ENCODE measurements at places on chromosomes 1 and 21. TPM values are rescaled to one million over a fixed set of nuclear protein-coding genes. Genes with fewer than 3 reads are reported as not detected.

Gene SLFNL1
- 0.24 TPM for total RNA-seq

Gene TSPAN1
- 0.18 TPM for total RNA-seq

Gene KCNA2
- 0.08 TPM for total RNA-seq

Gene GPR61
- total RNA-seq: 0.38 TPM

Gene CD160
- total RNA-seq: not detected

Gene LRRC71
- total RNA-seq: not detected

Gene RASAL2
- 0.61 TPM for total RNA-seq

Gene CACHD1
- 0.05 TPM for total RNA-seq

Gene CD1B
- total RNA-seq: not detected

Gene UBQLN4
- 31.9 TPM for total RNA-seq

Gene KLF18
- not detected for total RNA-seq

DNA sequence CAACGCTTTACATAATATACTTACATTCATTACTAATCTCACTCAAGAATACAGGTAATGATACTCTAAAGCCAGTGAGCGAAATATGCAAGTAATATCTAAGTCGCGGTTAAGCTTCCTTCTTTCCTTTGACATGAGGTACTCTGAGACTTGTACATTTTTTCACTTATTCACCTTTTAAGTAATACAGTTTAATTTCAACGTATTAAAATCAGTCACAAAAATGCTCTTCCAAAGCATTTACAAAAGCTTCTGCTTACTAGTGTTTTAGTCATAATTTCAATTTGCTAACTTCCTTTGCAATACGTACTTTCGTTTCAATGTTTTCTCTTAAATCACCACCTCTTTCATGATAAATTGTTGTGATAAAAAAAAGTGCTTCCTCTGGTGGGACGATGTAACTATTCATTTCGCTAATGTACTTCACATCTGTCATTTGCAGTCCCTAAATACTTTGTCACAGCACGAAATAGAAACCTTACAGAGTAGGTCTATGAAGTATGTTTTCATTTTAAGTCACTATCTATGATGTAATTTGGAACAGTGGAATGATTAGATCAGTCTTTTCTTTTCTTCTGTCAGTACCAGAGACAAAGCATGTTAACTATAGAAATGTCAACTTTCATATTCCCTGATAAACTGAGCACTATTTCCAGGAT, 34.0 kb upstream of the ADGRL4 start:
- peak overlapping the region; percentile 45 for H3K4me3 ChIP-seq
- H3K36me3 ChIP-seq: no peaks in the 10 kb centered on the region
- no peaks in the 10 kb centered on the region for H3K27me3 ChIP-seq
- peaks cover 8% of the 10 kb centered on the region for H3K4me1 ChIP-seq

GRCh38 chr1:246131095-246131494, 376.0 kb downstream of the SMYD3 start:
- no peak overlapping the region for H3K4me3 ChIP-seq
- no peaks in the 10 kb centered on the region for H3K4me1 ChIP-seq
- DNase-seq: no peak
- no peaks in the 10 kb centered on the region for H3K27me3 ChIP-seq
- H3K27ac ChIP-seq: no peak overlapping the region

DNA sequence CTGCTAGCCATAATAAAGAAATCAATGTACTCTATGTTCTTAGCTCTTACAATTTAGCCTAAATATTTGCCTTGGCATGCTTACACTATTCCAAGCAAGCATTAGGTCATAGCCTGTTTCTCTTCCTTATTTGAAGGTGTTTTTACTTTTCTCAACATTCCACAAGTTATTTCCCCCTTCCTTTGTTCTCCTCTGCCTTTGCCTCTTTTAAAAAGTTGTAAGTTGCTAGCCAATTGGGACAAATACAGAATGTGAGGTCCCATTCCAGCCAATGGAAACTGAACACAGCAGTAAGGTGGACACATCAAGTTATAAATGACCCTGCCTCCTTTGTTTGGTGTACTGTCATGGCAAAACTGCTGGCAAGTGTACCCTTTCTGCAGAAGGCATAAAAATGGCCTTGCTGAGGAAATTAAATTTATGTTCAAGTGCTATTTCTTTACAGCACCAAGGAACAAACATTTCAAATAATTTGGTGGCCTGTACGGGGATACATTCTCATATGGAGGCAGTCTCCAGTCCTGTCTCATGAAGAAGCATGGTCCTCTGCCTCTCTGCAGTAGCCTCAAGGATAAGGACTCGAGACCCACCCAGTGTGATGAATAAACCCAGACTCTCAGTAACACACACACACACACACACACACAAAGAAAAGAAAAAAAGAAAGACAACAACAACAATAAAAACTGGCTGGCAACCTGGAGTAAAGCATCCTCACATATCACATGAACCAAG, 28.8 kb upstream of the FMO1 start:
- H3K4me1 ChIP-seq: no peaks in the 10 kb centered on the region
- H3K27me3 ChIP-seq: no peaks in the 10 kb centered on the region

GRCh38 chr1:170239445-170239844, 93.7 kb downstream of the NTMT2 start:
- no peak overlapping the region for H3K4me3 ChIP-seq
- DNase-seq: no peak
- H3K27me3 ChIP-seq: no peaks in the 10 kb centered on the region
- H3K36me3 ChIP-seq: no peaks in the 10 kb centered on the region
- H3K27ac ChIP-seq: no peak overlapping the region
- H3K4me1 ChIP-seq: peaks cover 10% of the 10 kb centered on the region

DNA sequence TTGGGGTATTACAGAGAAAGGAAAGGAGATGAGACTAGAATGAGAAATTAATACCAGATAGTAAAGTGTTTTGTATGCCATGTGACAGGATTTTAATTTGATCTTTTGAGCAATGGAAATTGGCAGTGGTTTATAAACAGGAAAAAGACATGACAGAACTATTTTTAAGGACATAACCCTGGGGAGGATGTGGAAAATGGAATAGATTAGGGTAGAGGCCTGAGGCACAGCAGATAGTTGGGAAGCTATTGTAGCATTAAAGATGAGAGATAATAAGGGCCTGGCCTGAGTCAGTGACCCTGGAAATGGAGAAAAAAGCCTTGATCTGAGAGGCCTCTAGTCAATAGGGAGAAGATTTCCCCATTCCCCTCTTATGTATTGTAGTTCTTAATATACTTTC, 22.1 kb upstream of the KCNA3 start:
- no peak for DNase-seq
- no peaks in the 10 kb centered on the region for H3K4me1 ChIP-seq
- no peaks in the 10 kb centered on the region for H3K36me3 ChIP-seq

GRCh38 chr1:54608566-54609230, 14.6 kb downstream of the FAM151A start:
- H3K27ac ChIP-seq: no peak overlapping the region
- H3K36me3 ChIP-seq: no peaks in the 10 kb centered on the region
- no peak overlapping the region for H3K4me3 ChIP-seq
- H3K4me1 ChIP-seq: peaks cover under 1% of the 10 kb centered on the region
- H3K27me3 ChIP-seq: no peaks in the 10 kb centered on the region

- no peaks in the 10 kb centered on the region for H3K4me1 ChIP-seq
- no peaks in the 10 kb centered on the region for H3K27me3 ChIP-seq
- no peak for DNase-seq
- H3K36me3 ChIP-seq: no peaks in the 10 kb centered on the region
Observed at GRCh38 chr1:18723701-18724411, 93.2 kb downstream of the PAX7 start.

DNA sequence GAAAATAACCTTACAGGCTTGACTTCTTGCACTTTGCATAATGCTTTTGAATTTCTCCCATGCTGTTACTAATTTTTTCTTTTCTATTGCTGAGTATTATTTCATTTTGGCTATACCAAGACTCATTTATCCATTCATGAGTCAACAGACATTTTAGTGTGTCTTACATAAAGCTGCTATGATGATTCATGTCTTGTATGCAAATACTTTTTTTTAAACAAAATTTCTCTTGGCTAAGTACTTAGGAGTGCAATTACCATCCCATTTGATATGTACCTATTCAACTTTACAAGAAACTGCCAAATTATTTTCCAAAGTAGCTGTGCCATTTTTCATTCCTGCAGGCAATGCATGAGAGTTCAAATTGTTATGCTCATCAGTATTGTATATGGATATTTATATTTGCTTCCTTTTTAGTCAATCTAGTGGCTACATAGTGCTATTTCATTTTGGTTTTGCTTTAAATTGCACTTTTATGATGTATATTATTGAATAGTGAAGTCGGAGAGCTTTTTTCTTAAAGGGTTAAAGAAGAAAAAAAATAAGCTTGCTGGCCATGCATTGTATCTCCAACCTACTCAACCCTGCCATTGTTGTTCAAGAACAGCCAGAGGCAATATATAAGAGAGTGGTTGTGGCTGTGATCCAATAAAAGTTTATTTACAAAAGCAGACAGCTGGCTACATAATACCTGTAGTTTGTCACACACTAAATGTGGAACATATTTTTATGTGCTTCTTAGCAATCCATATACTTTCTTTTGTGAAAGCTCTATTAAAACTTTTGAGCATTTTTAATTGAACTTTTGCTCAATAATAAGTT, 862.8 kb downstream of the KCNT2 start:
- no peak for DNase-seq
- H3K4me1 ChIP-seq: no peaks in the 10 kb centered on the region
- no peaks in the 10 kb centered on the region for H3K27me3 ChIP-seq
- no peaks in the 10 kb centered on the region for H3K36me3 ChIP-seq

GRCh38 chr1:93537924-93538323, 90.0 kb downstream of the FNBP1L start:
- DNase-seq: no peak
- H3K4me3 ChIP-seq: no peak overlapping the region
- H3K27ac ChIP-seq: no peak overlapping the region
- H3K36me3 ChIP-seq: no peaks in the 10 kb centered on the region

- peaks cover 2% of the 10 kb centered on the region for H3K27me3 ChIP-seq
- no peak overlapping the region for H3K27ac ChIP-seq
- no peaks in the 10 kb centered on the region for H3K36me3 ChIP-seq
- no peaks in the 10 kb centered on the region for H3K4me1 ChIP-seq
- no peak for DNase-seq
Observed at GRCh38 chr1:22257290-22258275, 114.7 kb upstream of the WNT4 start.

- DNase-seq: no peak
- H3K27me3 ChIP-seq: no peaks in the 10 kb centered on the region
- H3K36me3 ChIP-seq: no peaks in the 10 kb centered on the region
- H3K4me3 ChIP-seq: no peak overlapping the region
Observed at GRCh38 chr1:218985424-218985984, 188.2 kb upstream of the LYPLAL1 start.

GRCh38 chr1:233671286-233671685, 57.4 kb downstream of the KCNK1 start:
- no peak for DNase-seq
- H3K4me3 ChIP-seq: no peak overlapping the region
- peaks cover 9% of the 10 kb centered on the region for H3K36me3 ChIP-seq

GRCh38 chr1:213560226-213560625, 427.5 kb upstream of the PROX1 start:
- H3K36me3 ChIP-seq: no peaks in the 10 kb centered on the region
- DNase-seq: no peak
- H3K4me3 ChIP-seq: no peak overlapping the region
- H3K27me3 ChIP-seq: no peaks in the 10 kb centered on the region
- no peaks in the 10 kb centered on the region for H3K4me1 ChIP-seq

GRCh38 chr1:222627232-222627631, 9.3 kb downstream of the MIA3 start:
- DNase-seq: no peak
- H3K27me3 ChIP-seq: no peaks in the 10 kb centered on the region
- H3K4me1 ChIP-seq: no peaks in the 10 kb centered on the region
- no peak overlapping the region for H3K27ac ChIP-seq
- H3K4me3 ChIP-seq: no peak overlapping the region
- no peaks in the 10 kb centered on the region for H3K36me3 ChIP-seq

DNA sequence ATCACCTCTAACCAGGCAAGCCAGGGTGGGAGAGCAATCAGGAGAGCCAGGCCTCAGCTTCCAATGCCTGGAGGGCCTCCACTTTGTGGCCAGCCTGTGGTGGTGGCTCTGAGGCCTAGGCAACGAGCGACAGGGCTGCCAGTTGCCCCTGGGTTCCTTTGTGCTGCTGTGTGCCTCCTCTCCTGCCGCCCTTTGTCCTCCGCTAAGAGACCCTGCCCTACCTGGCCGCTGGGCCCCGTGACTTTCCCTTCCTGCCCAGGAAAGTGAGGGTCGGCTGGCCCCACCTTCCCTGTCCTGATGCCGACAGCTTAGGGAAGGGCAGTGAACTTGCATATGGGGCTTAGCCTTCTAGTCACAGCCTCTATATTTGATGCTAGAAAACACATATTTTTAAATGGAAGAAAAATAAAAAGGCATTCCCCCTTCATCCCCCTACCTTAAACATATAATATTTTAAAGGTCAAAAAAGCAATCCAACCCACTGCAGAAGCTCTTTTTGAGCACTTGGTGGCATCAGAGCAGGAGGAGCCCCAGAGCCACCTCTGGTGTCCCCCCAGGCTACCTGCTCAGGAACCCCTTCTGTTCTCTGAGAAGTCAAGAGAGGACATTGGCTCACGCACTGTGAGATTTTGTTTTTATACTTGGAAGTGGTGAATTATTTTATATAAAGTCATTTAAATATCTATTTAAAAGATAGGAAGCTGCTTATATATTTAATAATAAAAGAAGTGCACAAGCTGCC, 19.8 kb downstream of the CSF1 start:
- H3K36me3 ChIP-seq: peaks cover 6% of the 10 kb centered on the region
- no peak for DNase-seq
- H3K27ac ChIP-seq: no peak overlapping the region
- H3K4me3 ChIP-seq: no peak overlapping the region
- no peaks in the 10 kb centered on the region for H3K27me3 ChIP-seq

GRCh38 chr21:22703521-22703920, 1705.3 kb downstream of the NCAM2 start:
- H3K27ac ChIP-seq: no peak overlapping the region
- no peaks in the 10 kb centered on the region for H3K36me3 ChIP-seq
- no peaks in the 10 kb centered on the region for H3K27me3 ChIP-seq
- DNase-seq: no peak
- no peaks in the 10 kb centered on the region for H3K4me1 ChIP-seq

- peaks cover 8% of the 10 kb centered on the region for H3K4me1 ChIP-seq
- no peak for DNase-seq
- no peaks in the 10 kb centered on the region for H3K36me3 ChIP-seq
Observed at GRCh38 chr1:42034426-42034825, 115.7 kb upstream of the HIVEP3 start.

DNA sequence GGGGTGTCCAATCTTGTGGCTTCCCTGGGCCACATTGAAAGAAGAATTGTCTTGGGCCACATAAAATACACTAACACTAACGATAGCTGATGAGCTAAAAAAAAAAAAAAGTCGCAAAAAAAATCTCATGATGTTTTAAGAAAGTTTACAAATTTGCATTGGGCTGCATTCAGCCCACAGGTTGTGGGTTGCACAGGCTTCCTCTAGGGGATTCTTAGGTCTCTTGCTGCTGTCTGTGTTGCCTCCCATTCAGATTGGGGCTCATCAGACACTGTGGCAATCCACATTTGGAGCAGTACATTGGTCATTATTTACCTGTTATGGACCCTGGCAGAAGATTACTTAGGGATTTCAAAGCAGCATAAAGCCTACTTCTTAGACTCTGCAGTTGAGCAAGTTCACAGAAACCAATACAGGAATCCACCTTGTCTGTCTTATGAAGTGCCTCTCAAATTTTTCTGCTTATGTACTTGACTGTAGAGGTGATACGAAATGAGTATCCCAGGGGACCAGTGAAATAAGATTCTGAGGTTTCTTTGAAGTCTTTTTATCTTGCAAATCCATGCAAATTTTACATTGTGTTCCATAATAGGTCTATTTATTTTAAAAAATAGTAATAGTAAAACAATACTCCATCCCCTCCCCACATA, 205.5 kb downstream of the RPS6KC1 start:
- H3K4me1 ChIP-seq: no peaks in the 10 kb centered on the region
- peak; percentile 16 for DNase-seq
- no peaks in the 10 kb centered on the region for H3K36me3 ChIP-seq

Data from GM12878 (cell line).